ENCODE measurements at places on chromosomes 1 and 21.

DNA sequence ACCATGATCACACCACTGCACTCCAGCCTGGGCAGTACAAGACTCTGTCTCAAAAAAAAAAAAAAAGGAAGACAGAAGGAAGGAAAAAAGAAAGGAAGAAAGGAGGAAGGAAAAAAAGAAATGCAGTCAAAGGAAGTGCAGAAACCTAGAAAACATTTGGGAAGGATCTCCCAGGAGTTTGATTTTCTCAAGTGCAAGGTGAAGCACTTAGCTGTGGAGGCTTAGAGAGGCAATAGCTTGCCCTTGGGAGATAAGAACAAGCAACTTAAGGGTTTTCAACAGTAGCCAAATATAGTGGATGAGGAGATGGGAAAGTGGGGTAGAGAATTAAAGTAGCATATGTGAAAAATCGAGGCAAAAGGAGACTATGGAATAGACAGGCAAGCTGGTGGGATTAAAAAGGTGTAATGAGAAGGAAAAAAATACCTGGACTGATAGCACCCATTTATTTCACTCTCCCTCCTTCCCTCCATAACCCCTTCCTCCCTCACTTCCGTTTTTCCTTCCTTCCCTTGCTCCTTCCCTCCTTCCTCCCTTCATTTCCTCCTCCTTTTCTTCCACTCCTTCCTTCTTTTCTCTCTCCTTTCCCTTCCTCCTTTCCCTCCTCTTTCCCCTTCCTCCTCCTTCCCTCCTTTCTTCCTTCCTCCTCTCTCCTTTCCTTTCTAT, 6.8 kb upstream of the FAM89A start:
- DNase-seq = no peak

DNA sequence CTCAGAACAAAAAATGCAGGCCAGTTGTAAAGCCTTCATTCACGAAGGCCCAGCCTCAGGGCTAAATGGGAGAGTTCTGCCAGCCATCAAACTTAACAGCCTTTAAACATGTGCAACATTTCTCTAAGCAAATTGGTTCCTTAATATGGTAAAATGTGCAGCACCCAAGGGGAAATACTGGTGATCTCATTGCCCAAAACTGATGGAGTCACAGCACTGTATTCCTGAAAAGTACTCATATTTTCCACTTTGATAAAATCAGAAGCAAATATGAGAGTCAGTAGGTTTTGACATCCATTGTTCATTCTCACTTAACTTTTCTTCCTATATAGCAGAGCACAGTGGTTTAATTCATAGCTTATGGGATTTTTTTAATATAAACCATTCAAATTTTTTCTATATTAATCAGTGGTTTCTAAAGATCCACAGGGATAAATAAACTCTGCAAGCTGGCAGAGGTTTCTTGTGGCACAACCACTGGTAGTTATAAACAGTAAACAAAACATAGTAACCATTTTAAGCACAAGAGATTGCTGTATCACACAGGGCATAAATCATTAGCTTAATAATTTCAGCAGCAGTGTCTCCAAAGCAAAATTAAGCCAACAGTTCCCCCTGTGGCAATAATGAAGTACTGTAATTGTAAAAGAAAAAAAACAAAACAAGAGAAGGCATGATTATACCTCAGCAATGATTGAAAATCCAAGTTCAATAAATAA, 106.9 kb upstream of the LYPLAL1 start:
- peak; percentile 25 for DNase-seq

DNA sequence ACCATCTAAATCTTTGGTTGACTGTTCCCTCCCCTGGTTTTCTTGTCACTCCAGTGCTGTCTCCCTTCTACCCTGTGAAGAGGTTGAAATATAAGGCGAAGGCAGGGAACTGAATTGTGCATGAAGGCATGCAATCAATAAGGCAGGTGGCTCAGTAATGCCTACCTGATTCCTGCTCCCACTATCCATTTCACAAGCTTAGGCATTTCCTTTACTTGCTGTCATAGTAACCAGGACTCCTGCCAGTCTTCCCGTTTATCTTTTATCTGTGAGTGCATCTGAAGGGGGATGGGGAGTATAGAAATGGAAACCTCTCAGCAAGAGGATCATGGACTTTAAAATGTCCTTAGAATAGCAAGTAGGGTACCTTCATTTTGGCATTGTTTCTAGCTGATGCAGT, 40.5 kb downstream of the MRPS6 start:
- no peak for DNase-seq

DNA sequence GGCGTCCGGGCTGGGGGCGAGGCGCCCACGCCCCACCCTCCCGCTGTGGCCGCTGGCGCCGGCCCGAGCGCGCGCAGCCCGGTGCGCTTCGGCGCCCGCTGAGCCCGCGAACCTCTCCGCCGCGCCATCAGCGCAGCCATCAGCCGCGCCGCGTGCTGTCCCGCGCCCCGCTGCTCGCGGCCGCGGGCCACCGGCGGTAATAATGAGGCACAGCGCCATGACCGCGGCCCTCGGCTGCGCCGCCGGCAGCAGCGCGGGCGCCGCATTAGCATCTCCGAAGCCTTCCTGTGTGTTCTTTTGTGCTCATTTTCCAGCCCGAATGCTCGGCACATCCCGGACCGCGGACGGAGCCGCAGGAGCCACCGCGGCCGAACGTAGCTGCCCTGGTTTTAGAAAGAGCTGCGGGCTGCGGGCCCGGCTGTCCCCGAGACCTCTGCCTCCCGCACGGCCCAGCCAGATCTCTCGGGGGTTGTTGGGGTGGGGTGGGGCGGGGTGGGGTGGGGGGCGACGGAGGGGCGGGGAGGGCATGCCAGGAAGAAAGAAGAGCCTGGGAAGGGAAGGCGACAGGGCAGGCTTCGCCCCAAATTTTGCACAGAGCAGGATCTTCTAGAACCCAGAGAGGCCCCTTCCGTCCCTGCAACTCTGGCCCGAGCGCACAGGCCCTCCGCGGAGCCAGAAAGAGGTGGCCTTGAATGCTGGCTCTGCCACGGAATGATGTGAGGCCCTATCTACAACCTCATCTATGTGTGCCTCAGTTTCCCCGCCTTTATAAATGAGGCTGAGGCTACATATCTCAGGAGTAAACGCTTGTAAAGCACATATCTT, 55.3 kb downstream of the RRAGC start:
- DNase-seq = no peak

- DNase-seq = no peak
Measured at GRCh38 chr21:42093991-42094421, 22.9 kb downstream of the UMODL1 start.
